Activated CD4-positive, CD25-positive, alpha-beta regulatory T cell (primary cell): ENCODE measurements at places on chromosomes 3 and 15.

DNA sequence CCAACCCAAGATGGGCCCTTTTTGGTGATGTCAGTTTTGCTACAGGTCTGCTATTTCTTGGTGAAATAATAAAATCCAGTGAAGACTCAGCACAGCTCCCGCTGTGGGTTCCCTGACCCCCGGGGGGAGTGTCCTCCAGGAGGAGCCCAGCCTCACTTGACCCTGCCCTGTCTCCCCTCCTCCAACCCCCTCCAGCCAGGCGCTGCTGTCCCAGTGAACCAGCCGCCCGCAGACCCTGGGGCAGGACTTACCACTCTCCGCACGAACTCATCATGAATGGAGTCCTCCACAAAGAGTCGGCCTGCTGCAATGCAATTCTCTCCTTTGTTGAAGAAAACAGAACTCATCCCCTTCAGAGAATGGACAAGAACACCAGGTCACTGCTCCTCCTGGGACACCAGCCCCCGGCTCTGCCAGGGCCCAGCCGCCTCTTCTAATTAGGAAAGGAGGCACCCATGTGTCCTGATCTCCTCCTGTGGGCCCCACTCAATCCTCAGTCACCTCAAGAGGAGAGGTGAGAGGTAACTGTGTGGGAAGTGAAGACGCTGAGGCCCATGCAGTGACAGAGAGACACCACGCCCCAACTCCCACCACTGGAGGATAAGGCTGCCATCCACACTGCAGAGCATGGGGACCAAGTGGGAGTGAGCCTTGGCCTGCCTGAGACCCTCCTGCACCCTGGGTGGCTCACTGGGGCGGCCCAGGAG, 28.8 kb upstream of the SLC41A3 start:
- no peak for DNase-seq

DNA sequence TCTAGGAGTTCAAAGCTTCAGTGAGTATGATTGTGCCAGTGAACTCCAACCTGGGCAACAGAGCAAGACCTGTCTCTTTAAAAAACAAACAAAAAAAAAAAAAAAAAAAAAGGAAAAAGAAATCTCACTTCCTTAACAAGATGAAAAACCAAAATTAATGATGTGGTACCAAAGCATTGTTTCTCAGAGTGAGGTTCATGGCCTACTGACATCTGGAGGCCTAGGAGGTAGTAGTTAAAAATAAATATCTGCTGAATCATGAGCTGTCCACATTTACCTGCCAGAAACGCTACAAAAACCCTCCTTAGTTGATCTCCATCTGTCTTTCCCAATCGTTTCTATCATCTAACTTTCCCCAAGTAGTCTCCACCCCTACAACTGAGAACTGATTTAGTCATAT, 51.2 kb downstream of the EPHA6 start:
- no peak for DNase-seq

DNA sequence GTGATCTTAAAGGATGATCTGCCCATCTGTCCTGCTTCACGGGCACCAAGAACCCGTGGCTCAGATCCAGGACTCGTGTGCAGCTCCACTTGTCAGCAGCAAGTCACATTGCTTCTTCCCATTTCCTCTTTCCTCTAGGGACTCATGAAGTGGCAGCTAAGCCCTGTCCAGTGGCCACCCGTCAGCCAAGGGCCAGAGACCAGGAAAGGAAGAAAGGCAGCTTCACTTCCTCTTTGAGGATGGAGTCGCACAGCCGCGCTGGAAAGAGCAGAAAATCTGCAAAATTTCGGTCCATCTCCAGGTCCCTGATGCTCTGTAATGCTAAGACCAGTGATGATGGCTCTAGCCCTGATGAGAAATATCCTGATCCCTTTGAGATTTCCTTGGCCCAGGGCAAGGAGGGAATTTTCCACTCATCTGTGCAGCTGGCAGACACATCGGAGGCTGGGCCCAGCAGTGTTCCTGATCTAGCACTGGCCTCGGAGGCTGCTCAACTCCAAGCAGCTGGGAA, 28.5 kb downstream of the IL16 start:
- DNase-seq = no peak

- DNase-seq = no peak
Observed at GRCh38 chr3:162087361-162087760, 590.8 kb downstream of the OTOL1 start.

- no peak for DNase-seq
Observed at GRCh38 chr3:82520846-82521245, 759.4 kb upstream of the GBE1 start.
